ENCODE measurements at places on chromosomes 7 and 10.

DNA sequence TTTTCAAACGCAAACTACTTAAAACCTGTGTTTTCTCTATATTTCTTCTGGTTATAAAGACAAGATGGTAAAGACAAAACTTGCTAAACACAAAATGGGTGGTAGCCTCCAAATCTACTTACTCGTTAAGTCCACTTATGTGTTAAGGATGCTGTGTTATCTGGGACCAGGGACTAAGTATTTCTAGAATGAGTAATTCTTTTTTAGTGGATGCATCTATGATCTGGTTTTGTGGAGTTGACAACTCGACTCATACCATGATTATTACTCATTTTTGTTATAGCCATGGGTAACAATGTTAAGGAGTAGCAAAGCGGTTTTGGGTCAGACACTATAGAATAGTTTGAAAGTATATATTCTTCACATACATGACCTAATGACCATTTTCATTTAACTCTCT lies 239.5 kb upstream of the FOXP2 start:
- DNase-seq = no peak
- no peak overlapping the region for H3K27ac ChIP-seq
- peaks cover 2% of the 10 kb centered on the region for H3K27me3 ChIP-seq
- no peaks in the 10 kb centered on the region for H3K4me1 ChIP-seq
- H3K36me3 ChIP-seq = no peaks in the 10 kb centered on the region

- H3K36me3 ChIP-seq = no peaks in the 10 kb centered on the region
- no peaks in the 10 kb centered on the region for H3K4me1 ChIP-seq
- no peak overlapping the region for H3K4me3 ChIP-seq
- H3K27me3 ChIP-seq = peaks cover 7% of the 10 kb centered on the region
- no peak for DNase-seq
- no peak overlapping the region for H3K27ac ChIP-seq
Measured at GRCh38 chr10:90969947-90970673, 49.2 kb upstream of the ANKRD1 start.

DNA sequence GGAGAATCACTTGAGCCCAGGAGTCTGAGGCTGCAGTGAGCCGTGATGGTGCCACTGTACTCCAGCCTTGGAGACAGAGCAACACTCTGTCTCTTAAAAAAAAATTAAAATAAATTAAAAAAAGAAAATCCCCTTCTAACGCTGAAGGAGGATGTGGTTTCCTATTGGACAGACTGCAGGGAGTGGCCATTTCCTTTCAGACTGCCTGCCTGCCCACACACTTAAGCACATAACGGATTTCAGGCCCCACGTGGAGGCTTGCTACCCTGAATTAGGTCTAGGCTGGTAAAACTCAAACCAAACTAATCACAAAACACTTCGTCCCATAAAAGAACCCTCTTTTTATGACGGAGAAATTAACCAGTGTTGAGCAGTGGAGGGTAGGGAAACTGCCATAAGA lies 34.0 kb downstream of the GATA3 start:
- no peak for DNase-seq
- no peak overlapping the region for H3K4me3 ChIP-seq
- H3K36me3 ChIP-seq = no peaks in the 10 kb centered on the region

DNA sequence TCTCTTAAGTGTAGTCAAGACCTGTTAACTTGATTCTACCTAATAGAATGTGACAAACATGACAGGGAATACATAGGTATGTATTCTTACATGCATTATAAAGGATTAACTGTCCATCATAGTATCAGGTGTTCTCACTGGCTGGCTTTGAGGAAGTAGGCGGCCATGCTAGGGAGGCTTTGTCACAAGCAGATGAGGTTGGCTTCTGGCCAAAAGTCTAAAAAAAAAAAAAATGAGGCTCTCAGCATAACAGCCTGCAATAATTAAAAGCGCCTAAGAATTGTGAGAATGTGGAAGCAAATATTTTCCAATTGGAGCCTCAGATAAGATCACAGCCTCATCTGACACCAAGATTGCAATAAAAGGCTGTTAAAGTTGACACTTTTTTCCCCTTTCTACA lies 1256.8 kb upstream of the SORCS1 start:
- no peak for DNase-seq
- no peaks in the 10 kb centered on the region for H3K36me3 ChIP-seq
- no peak overlapping the region for H3K27ac ChIP-seq
- H3K27me3 ChIP-seq = no peaks in the 10 kb centered on the region

- no peak for DNase-seq
- peaks cover 12% of the 10 kb centered on the region for H3K4me1 ChIP-seq
- peaks cover 8% of the 10 kb centered on the region for H3K27me3 ChIP-seq
- no peak overlapping the region for H3K4me3 ChIP-seq
- H3K36me3 ChIP-seq = no peaks in the 10 kb centered on the region
Measured at GRCh38 chr7:155961241-155962190, 149.3 kb upstream of the SHH start.

GRCh38 chr10:17684537-17684936 lies 40.6 kb downstream of the STAM start:
- no peaks in the 10 kb centered on the region for H3K36me3 ChIP-seq
- H3K27me3 ChIP-seq = peaks cover 1% of the 10 kb centered on the region
- no peak overlapping the region for H3K4me3 ChIP-seq

DNA sequence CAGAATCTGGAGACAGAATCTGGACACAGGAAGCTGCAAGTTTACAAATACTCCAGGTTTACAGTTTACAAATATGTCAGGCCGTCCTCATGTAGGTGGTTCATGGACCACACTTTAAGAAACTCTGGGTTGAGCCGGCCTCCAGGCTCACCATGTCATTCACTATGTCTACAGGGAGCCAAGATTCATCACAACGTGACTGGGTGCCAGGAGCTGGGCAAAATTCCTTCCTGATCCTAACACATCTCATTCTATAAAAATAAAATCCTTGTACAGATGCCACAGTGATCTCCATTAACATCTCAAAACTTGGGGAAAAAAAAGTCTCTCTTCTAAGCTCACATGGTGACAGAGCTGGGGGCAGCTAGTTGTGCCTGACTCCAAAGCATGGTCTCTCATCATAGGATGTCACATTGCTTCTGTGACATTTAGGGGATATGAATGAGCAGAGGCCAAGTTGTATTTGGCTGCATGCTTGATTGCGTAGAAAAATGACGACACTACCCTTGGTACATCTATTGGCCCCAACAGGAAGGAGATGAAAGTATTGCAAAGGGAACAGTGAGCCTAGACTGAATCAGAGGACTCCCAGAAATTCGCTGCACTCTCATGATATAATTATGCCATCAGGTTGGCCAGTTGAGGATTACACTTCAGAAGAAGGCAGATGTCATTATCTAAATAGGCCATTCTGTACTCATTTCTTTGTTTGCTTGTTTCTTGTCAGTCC lies 35.9 kb downstream of the MTURN start:
- H3K36me3 ChIP-seq = peaks cover 4% of the 10 kb centered on the region
- no peak overlapping the region for H3K4me3 ChIP-seq
- H3K4me1 ChIP-seq = peaks cover 24% of the 10 kb centered on the region

DNA sequence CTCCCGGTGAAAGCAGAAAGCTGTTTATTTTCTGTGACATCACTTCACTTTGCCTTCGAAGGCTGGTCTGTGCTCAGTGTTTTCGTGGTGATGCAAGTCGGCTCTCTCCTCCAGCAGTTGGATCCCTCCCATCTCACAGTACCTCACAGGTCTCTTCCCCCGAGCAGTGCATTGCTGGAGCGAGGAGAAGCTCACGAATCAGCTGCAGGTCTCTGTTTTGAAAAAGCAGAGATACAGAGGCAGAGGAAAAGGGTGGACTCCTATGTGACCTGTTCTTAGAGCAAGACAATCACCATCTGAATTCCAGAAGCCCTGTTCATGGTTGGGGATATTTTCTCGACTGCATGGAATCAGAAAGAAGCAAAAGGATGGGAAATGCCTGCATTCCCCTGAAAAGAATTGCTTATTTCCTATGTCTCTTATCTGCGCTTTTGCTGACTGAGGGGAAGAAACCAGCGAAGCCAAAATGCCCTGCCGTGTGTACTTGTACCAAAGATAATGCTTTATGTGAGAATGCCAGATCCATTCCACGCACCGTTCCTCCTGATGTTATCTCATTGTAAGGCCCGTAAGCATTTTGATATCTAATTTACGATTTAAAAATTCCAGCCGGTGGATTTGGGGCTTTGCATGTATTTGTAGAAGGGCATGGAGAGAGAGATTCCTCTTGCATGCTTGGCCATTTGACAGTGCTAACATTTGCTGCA lies at the start of gene LGI1:
TSS of gene LGI1 (plus strand) at position 136 of the 707 bp plus-strand sequence. CDS start at position 345, 209 bp downstream.
- H3K27ac ChIP-seq = peak within 1 kb of the TSS; percentile 9
- H3K4me3 ChIP-seq = no peak within 1 kb of the TSS
- H3K27me3 ChIP-seq = no peaks in the 10 kb centered on the region
- peaks cover 14% of the 10 kb centered on the region for H3K4me1 ChIP-seq
- no peak for DNase-seq

DNA sequence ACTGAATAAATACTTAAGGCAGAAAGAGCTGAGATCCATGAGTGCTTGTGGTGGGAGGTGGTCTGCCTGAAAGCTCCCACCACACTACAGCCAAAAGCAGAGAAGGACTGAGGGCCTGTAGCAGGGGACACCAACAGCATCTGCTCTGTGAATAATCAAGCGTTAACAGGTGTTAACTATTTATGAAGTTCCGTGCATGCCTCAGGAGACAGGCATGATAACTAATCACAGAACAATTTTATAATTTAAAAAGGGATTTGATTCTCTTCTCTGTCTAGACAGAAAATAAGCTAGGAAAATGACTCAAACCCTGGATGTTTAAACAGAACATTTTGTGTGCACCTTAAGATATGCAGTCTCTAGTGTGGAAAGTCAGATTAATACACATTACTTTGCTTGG lies 61.5 kb upstream of the GHITM start:
- H3K36me3 ChIP-seq = no peaks in the 10 kb centered on the region
- no peaks in the 10 kb centered on the region for H3K27me3 ChIP-seq
- H3K27ac ChIP-seq = no peak overlapping the region
- DNase-seq = no peak
- no peak overlapping the region for H3K4me3 ChIP-seq

DNA sequence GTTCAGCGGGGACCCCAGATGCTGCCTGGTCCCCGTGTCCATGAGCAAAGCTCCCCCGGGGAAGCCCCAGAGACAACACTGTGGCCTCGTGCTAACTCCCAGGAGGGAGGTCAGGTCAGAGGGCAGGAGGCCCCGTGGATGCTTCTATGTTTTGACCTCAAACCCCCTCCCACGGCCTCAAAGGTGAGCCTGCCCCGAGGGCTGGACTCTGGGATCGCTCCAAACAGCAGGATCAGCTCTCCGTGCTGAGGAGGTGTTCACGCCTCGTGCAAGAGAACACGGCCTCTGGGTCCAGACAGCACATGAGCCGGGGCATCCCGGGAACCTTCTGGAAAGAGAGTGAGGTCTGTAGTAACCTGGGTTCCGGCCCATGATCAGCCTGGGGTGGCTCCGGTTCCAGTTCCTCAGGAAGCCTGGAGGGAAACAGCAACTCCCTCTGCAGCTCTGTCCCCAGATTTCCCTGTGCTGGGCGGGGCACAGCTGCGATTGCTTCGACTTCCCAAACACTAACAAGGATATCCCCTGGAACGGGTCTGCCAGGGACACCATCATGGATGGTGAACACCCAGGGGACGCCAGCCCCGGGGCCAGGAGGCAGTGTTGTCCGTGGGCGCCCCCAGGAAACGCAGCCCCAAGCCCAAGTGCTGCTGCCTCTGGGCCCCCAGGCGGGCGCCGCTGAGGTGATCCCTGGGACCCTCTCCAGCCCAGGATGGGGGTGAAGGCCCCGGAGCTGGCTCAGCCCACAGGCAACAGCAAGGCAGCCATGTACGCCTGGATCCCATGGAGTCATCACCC lies 18.0 kb upstream of the INPP5A start:
- no peak overlapping the region for H3K27ac ChIP-seq
- DNase-seq = peak; percentile 40
- no peak overlapping the region for H3K4me3 ChIP-seq
- peaks cover 17% of the 10 kb centered on the region for H3K4me1 ChIP-seq

Data from endothelial cell (in vitro differentiated cells).